ENCODE measurements at places on chromosomes 7 and 10.

DNA sequence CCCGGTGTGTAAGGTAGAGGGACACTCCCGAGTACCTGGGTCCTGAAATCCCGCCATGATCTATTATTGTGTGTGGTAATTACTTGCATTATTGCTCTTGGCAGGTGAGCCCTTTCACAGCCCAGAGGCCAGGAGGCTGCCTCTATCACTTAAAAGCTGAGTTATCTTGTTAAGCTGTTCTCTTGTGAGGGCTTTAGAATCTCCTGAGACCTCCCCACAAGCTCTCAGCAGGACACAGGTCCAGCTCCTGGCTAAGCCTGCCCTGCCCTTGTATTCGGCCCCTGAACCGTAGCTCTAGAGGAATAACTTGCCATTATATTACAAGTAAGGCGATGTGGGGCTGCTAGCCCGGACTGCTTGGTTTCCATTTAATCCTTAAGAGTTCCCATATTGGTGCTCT is 13.9 kb downstream of the SND1 start:
- DNase-seq = no peak

GRCh38 chr10:15324113-15324512 is 47.0 kb downstream of the FAM171A1 start:
- no peak for DNase-seq

DNA sequence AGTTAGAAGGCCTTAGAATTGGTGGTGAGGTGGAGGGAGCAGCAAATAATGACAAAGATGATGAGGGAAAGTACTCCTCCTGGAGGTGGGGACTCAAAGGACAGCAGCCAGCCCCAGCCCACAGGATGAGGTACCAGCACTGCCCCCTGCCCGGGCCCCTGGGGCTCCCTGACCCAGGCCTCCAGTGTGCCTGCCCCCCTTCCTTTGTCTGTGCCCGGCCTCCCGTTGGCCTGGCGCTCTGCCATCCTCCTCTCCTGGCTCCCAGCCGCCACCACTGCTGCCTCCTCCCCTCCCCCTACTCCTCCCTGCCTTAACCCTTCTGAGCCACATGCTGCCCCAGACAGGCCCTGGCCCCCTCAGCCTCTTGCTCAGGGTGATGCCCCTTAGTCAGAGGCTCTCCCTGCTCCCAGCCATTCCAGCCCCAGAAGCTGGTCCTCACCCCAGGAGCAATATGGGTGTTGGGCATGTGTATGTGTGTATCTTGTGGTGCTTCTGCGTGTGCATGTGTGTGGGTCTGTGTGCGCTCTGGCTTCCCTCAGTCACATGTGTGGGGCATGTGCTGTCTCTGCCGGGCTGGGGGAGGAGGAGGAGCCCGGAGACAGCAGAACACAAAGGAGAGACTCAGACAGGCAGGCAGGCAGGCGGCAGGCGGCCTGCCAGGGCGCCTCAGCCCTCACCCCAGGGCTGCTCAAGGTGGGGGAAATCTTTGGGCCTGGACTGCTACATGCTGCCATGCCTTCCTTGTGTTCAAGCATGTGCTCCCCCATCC is 2.6 kb downstream of the LDB1 start:
- DNase-seq = peak; percentile 57

DNA sequence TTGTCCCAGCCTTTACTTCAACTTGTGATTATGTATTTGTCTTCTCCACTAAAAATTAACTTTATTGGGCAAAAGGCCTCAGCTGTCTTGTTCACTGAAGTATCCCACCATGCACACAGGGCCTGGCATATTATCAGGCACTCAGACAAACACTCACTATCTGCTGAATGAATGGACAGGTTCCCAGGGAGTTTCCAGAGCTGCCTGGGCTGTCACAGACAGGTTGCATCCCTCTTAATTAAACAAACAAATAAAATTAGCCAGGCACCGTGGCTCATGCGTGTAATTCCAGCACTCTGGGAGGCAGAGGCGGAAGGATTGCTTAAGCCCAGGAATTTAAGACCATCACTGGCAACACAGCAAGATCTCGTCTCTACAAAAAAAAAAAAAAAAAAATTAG is 1.5 kb upstream of the TSPAN14 start:
- DNase-seq = no peak

DNA sequence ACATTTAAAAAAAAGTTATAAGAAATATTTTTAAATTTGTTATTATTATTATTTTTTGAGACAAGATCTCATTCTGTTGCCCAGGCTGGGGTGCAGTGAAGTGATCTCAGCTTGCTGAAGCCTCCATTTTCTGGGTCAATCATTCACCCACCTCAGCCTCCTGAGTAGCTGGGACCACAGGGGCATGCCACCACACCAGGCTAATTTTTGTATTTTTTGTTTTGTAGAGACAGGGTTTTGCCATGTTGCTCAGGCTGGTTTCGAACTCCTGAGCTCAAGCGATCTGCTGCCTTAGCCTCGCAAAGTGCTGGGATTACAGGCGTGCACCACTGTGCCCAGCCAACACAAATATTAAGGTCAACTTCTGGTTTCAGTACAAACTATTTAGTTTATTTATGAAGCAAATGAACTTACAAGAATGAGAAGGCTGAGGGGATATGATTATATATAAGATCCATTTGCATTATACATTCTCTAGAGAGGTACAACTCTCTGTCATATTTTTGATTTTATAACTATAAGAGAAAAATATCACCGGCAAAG is 45.9 kb upstream of the FAM133B start:
- DNase-seq = no peak

DNA sequence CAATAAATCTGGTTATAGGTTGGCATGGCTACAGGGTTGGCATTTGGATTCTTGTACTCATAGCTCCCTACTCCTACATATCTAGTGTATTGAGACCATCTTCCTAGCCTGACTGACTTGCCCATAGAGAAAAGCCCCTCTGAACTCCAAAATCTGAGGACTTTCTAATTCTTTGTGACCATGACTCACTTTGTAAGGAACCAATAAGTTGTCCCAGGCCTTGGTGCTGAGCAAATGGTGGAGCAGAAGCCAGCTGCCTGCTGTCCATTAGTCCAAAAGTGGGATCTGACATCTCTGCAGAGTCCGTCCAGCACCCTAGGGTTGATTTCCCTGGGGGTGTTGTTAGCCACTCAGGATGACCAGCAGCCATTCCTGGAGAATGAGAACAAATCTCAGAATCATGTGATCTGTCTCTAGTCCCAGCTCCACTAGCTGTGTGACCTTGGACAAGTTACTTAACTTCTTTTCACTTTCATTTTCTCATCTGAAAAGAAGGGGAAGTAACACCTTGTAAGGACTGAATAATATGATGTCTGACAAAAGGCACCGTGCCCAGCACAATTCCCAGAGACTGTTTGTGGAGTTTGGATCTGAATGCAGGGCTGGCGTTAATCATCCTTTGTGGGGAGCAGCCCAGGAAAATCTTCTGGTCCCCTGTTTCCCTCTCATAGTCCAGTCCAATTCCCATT is 44.1 kb downstream of the MTURN start:
- no peak for DNase-seq

DNA sequence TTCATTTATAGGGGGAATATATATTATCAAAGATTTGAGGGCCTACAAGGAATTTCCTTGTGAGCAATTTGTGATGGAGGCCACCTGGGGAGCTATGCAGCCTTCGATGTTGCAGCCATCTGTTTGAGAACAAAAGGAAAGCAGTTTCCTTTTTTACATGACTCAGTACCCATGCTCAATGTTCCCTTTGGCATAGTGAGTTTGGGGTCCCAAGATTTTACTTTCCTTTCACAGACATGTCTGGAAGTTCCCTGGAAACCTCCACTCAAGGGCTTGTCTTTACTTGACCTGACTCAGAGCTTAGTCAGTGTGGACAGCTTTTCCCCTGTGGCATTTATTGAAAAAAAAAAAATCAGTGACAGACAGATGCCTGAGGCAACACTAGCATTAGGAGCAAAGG is 73.5 kb upstream of the VIPR2 start:
- no peak for DNase-seq

GRCh38 chr7:2937701-2938513 is 93.8 kb upstream of the GNA12 start:
- no peak for DNase-seq

Data from CD8-positive, alpha-beta memory T cell (primary cell).